ENCODE measurements at places on chromosomes 13 and 19. TPM values are rescaled to one million over a fixed set of nuclear protein-coding genes. Genes with fewer than 3 reads are reported as not detected.

LRRC63 gene
- not detected for total RNA-seq

DNA sequence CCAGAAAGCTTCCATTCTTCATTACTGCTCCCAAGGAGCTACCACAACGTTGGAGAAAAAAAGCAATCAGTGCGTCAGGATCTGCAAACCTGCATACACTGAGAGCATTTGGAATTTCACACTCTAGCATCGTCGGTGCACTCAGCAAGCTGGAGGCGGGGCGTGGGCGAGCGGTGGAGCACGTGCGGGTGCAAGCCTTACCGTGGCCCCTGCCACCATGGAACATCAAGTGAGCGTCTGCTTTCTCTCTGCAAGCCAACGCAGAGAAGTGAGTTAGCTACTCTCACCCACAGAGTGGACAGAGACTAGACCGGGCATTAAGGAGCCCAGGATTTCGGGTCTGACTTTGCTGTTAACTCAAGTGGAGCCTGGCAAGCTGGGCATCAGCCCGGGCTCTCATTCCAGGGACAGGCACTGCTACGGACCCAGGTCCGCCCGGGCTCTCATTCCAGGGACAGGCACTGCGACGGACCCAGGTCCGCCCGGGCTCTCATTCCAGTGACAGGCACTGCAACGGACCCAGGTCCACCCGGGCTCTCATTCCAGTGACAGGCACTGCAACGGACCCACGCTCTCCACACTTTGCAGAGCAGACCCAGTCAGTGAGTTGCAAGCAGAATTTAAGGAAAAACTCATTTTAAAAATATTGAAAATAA lies 124.1 kb upstream of the SPACA7 start:
- DNase-seq, result no peak

DNA sequence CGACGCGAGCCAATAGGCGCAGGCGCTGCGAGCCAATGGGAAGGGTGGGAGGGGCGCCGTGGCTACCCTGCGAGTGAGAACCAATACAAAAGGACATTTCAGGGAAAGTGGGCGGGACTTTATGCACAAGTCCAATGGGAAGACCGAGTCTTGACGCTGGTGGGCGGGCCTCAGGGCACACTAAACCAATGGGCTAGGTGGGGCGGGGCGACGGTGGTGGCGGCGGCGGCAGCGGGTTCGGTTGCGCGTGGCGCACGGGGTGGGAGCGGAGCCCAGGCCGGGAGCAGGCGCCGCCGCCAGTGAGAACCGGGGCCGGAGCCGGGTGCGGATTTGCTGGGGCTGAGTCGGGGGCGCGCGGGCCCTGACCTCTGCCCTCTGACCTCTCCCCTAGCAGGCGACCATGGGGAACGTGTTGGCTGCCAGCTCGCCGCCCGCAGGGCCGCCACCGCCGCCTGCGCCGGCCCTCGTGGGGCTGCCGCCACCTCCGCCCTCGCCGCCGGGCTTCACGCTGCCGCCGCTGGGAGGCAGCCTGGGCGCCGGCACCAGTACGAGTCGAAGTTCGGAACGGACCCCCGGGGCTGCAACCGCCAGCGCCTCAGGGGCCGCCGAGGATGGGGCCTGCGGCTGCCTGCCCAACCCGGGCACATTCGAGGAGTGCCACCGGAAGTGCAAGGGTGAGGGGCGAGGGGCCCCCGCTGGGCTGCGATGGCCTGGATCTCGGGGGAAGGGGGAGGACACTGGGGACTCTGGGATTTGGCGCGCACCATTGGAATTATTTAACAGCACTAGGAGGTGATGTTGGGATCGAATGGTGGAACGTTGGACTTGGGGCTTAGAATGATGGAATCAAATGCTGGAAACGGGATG lies at the start of gene TOMM40:
TSS of gene TOMM40 (plus strand) at position 239 of the 867 bp plus-strand sequence. CDS start at position 401, 162 bp downstream.
- no peak for DNase-seq

COL4A2 gene
- 97.6 TPM for total RNA-seq

LAIR1 gene
- total RNA-seq, result 14.5 TPM

LRRC8E gene
- total RNA-seq, result 2.1 TPM

RFXANK gene
- total RNA-seq, result 55.6 TPM

SRRM5 gene
- total RNA-seq, result 0.59 TPM

SLC6A16 gene
- 0.24 TPM for total RNA-seq

DNA sequence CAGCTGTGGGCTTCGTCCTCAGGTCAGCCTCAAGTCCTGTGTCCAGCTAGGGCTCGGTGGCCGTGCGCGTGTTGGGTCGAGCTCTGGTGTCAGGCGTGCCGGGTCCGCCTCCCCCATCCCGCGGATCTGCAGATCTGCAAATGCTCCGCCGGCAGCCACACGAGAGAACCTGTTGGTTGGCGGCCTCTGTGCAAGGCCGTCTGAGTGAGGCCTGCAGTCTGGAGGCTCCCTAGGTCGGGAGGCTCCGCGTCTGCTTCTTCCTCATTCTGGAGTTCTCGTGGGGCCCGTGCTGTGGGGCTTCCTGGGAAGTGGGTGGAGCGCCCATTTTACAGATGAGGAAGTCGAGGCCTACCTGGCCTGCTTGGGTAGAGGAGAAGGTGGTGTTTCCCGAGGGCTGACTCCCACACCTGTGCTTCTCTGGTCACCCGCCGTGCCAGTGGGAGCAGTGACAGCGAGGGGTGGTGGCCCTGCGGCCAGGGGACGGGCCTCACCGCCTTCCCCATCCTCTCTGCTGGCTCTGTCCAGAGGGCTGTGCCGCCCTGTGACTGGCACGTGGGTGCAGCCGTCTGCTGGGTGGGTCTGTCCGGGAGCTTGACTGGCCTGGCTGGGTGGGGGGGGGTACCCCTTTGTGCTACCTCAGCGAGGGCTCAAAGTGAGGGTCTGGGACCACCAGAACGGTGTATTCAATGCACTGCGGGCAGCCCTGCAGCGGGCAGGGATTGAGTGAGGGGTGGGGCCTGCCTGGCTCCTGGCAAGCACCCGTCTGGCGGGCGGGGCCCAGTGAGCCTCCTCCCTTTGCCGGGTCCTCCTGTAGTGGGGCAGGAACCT lies 3.3 kb downstream of the CSNK1G2 start:
- DNase-seq, result no peak

DNA sequence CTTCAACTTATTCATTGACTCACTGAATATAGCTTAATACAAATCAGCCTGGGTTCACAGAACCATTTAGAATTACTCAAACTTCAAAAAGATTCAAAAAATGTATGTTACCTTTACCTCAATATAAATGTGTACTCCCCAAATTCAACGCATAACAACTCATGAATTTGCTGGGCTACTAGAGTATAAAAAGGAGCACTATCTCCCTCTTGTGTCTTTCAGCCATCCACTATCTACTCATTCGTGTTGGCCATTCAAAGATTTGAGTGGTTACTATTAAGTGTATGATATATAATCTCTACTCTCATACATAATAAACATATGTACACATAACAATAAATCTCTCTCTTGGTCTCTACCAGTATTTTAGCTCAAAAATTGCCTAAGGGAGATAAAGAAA lies 20.3 kb downstream of the INTS6 start:
- DNase-seq, result no peak

DNA sequence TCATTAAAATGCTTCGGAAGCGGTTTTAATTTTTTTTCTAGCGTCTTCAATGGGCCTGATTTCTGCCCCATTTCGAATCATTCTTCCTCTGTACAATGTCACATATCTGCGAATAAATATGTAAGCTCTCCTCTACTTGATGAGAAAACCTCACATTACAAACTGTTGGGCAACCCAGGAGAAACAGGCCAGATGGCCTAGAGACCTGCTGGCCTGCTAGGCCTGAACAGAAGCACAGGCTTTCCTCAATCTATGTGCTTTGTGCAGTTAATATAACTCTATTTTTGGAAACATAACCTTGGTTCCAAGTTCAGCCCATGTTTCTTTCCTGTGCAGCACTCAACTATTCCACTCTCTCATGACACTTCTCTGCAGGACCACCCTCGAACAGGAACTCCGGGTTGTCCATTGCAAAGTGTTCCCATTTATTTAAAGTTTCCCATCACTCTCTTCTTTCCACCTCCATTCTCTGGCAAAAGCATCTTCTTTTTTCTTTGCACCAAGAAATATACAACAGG lies 42.0 kb downstream of the DCLK1 start:
- DNase-seq, result no peak

PTH2 gene
- not detected for total RNA-seq

DNA sequence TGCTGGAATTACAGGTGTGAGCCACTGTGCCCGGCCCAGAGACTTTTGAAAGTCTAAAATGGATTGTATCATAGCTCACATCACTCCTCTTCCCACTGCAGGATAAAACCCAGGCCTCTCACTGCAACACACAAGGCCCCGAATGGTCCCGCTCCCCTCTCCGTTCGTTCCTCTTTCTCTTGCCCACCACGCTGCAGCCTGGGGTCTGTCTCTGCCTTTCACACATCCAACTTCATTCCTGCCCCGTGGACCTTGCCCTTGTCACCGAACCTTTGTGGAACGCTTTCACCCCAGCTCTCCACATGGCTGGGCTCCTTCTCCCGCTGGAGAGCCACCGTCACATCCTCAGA lies 42.6 kb downstream of the NFIC start:
- DNase-seq, result no peak

CYP4F3 gene
- not detected for total RNA-seq

DNA sequence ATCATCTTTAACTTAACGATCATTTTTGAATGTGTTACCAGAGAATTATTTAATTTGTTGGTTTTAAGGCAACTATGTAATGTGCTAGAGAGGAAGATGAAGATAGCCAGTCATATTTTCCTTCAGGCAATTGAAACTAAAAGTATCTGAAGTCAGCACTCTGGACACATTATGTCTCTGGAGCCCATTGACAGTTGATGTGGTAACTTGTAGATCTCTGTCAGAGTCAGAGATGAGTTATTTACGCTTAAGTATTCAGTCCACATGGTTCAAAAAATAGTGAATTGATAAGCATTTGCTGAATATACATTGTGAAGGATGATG lies 2.1 kb downstream of the ZMYM2 start:
- DNase-seq, result no peak

- no peak for DNase-seq
Observed at GRCh38 chr13:35502456-35502855, 26.0 kb upstream of the MAB21L1 start.

GRCh38 chr13:95954266-95954665 lies 98.9 kb downstream of the UGGT2 start:
- DNase-seq, result no peak

DNA sequence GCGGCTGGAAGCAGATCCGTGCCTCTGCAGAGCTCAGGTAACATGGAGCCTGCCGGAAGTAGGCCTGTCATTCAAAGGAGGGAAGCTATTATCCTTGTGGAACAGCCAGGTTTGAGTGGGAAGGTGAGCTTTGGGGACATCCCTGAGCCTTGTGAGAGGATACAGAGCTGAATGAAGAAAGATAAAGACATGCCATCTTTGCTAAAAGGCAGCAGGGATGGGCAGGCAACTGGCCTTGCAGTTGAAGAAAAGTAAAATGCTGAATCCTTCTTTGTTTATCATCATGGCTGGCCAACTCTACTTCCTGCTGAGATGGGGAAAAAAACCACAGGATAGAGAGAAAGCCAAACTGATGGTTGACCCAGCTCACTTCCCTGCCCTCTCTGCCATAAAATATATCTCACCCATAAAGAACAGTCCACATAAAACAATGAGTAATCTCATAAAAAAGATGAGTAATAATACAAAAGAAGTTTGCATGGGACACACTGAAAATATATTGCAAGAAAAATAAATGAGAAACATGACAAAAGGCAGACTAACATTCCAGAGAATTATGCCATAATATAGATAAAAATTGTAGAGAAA lies 226.3 kb downstream of the DLEU7 start:
- no peak for DNase-seq

DNA sequence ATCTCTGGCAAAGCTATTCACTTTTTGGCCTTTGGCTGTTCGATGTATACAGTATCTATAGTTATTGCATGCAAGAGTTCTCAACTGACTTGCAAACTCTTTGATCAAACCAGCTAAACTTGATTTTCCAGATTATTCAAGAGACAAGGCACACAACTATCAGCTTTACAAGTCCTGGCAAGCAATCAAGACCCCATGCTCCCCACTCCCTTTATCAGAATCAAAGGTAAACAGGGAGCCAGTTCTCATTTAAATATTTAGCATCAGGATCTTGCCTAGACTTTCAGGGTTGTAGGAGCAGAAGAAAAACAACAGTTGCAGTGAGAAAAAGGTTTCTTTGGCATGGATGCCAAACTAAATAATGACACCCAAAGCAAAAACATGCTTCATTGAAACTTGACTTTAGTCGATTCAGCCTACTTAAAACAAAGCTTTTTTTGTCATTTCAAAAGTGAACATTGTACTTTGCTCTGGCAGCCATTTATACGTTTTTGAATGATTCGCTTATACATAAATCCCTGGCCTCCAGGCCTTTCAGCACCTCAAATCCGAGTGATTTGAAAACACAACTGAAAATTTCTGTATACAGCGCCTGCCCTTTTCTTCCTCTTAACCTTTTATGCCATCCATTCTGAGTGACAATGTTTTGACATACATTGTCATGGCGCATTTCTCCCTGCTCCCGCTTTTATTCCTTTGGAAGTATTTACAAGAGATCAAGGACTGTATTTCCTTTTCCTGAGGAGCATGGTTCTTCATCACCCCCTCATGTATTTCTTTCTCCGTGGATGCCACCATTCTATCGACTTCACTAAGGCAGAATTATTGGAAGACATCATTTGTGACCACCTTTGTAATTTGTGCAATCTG lies 340.8 kb downstream of the KLF5 start:
- no peak for DNase-seq

PCDH8 gene
- not detected for total RNA-seq

GRCh38 chr19:53192771-53193534 lies at the start of gene ZNF665:
ZNF665 (minus strand) TSS chr19:53193358; CDS start chr19:53182898, 10,460 bp downstream.
- DNase-seq, result peak; percentile 90

DNA sequence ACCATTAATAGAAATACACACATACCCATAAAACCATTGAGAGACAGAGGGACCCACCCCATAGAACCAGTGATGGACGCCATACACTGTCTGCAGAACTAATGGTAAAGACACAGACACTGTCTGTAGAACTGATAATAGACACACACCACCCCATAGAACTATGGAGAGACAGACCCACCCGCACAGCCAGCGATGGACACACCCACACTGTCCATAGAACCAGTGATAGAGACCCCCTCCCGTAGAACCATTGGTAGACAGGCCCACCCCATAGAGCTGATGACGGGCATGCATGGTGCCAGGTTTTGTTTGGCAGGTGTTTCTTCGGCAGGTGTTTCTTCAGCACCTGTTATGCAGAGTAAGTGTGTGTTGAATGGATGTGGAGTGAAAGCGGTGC lies 88.3 kb upstream of the TEX29 start:
- DNase-seq, result no peak

GRCh38 chr19:4456843-4457653 lies 546 bp downstream of the UBXN6 start:
- DNase-seq, result peak; percentile 50

- no peak for DNase-seq
Observed at GRCh38 chr19:13972368-13973155, 20.3 kb downstream of the DCAF15 start.
